ENCODE measurements at places on chromosomes 1 and 21. TPM values are rescaled to one million over a fixed set of nuclear protein-coding genes. Genes with fewer than 3 reads are reported as not detected.

GBP6 gene
- not detected for total RNA-seq

CCT8 gene
- 223 TPM for total RNA-seq

DAB1 gene
- 4.8 TPM for total RNA-seq

SPATA46 gene
- not detected for total RNA-seq

PRR9 gene
- not detected for total RNA-seq

WARS2 gene
- 14.5 TPM for total RNA-seq

CCDC185 gene
- total RNA-seq, result not detected

CRNN gene
- total RNA-seq, result not detected

DIO1 gene
- total RNA-seq, result 1.1 TPM

TPM3 gene
- 298 TPM for total RNA-seq

- no peaks in the 10 kb centered on the region for H3K4me1 ChIP-seq
- no peaks in the 10 kb centered on the region for H3K36me3 ChIP-seq
- no peak overlapping the region for H3K4me3 ChIP-seq
Measured at GRCh38 chr1:18239671-18240070, 132.1 kb downstream of the IGSF21 start.

DNA sequence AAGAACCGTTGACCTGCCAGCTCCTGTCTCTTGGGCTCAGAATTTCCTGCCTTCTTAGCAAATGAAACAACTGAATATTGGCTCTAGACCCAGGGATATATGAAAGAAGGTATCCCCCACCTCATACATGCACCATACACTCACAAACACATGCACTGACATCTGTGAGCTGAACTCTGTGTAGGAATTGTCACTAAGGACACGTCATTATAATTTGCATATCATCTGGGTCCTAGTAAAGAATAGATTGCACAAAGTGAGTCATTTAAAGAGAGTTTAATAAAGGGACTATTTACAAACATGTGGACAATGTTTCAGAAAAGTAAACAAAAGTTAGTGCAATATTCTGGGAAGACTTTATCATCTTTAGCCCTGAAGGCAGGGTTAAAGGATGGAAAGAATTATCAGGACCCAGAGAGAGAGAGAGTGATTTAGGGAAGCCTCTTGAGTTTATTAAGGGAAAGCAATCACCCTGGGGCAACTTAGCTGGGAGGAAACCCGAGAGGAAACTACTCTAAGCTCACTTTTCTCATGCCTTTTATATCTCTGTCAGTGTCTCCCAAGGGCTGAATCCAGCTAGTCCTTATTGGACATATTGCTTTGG, 74.1 kb upstream of the PLA2G4A start:
- H3K36me3 ChIP-seq, result no peaks in the 10 kb centered on the region
- DNase-seq, result no peak
- H3K27me3 ChIP-seq, result no peaks in the 10 kb centered on the region
- no peaks in the 10 kb centered on the region for H3K4me1 ChIP-seq
- no peak overlapping the region for H3K27ac ChIP-seq

GRCh38 chr1:43405219-43405875, 15.6 kb downstream of the SZT2 start:
- peaks cover 23% of the 10 kb centered on the region for H3K36me3 ChIP-seq
- H3K4me1 ChIP-seq, result peaks cover 3% of the 10 kb centered on the region
- no peak for DNase-seq
- no peak overlapping the region for H3K4me3 ChIP-seq
- no peak overlapping the region for H3K27ac ChIP-seq

GRCh38 chr1:3172431-3173380, 103.7 kb downstream of the PRDM16 start:
- H3K27ac ChIP-seq, result peak overlapping the region; percentile 82
- DNase-seq, result no peak
- peaks cover 6% of the 10 kb centered on the region for H3K36me3 ChIP-seq
- peaks cover 35% of the 10 kb centered on the region for H3K4me1 ChIP-seq
- peaks cover 3% of the 10 kb centered on the region for H3K27me3 ChIP-seq

- DNase-seq, result no peak
- H3K4me3 ChIP-seq, result no peak overlapping the region
- no peaks in the 10 kb centered on the region for H3K36me3 ChIP-seq
- H3K27me3 ChIP-seq, result peaks cover 15% of the 10 kb centered on the region
- no peaks in the 10 kb centered on the region for H3K4me1 ChIP-seq
- H3K27ac ChIP-seq, result no peak overlapping the region
Measured at GRCh38 chr1:61215119-61215518, 132.8 kb downstream of the NFIA start.

DNA sequence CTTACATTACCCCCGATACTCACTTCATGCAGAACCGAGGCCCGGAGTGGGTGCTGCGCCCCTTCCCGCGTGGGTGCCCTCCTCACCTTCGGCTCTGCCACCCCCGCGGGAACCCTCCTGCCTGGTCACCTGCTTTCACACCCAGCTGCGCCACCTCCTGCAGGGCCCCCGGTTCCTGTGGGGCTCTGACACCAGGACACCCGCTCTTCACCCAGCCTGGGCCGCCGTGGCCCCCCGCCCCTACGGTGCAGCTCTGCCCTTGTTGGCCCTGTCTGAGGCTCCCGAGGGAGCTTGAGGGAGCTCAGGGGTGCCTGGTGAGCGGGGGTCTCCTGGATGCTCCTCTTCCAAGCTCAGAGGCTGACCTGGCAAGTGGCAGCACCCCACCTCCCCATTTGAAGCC, 19.0 kb downstream of the RRP1 start:
- no peaks in the 10 kb centered on the region for H3K4me1 ChIP-seq
- H3K36me3 ChIP-seq, result peaks cover 2% of the 10 kb centered on the region
- H3K27ac ChIP-seq, result no peak overlapping the region
- no peak for DNase-seq
- H3K4me3 ChIP-seq, result no peak overlapping the region

GRCh38 chr1:115228191-115228590, 109.9 kb downstream of the NGF start:
- H3K27ac ChIP-seq, result no peak overlapping the region
- H3K4me3 ChIP-seq, result no peak overlapping the region
- H3K27me3 ChIP-seq, result peaks cover 5% of the 10 kb centered on the region

DNA sequence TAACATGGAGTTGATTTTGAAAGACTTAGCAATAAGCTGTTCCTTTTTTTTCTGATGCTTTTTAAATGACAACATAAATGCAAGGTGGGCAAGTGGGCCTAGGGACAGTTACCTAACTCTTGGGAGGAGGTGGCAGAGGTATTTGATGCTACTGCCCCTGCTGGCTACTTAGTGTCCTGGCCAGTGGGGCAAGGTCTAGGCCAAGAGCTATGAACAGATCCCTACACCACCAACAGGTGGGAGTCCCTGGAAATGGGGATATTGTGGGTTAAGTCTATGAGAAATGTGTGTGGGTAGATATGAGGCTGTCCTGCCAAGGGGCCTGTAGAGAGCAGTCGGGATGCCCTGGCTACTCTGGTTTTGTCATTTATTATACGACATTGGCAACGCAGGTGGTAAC, 31.3 kb upstream of the B3GALT5 start:
- H3K27me3 ChIP-seq, result peaks cover 3% of the 10 kb centered on the region
- no peak overlapping the region for H3K4me3 ChIP-seq
- peaks cover 4% of the 10 kb centered on the region for H3K4me1 ChIP-seq
- DNase-seq, result no peak
- no peaks in the 10 kb centered on the region for H3K36me3 ChIP-seq

- H3K4me1 ChIP-seq, result peaks cover 4% of the 10 kb centered on the region
- no peaks in the 10 kb centered on the region for H3K27me3 ChIP-seq
- no peak for DNase-seq
- H3K4me3 ChIP-seq, result no peak overlapping the region
- H3K27ac ChIP-seq, result peak overlapping the region; percentile 86
- H3K36me3 ChIP-seq, result peaks cover 24% of the 10 kb centered on the region
Measured at GRCh38 chr1:15937146-15937545, 38.8 kb downstream of the ZBTB17 start.

DNA sequence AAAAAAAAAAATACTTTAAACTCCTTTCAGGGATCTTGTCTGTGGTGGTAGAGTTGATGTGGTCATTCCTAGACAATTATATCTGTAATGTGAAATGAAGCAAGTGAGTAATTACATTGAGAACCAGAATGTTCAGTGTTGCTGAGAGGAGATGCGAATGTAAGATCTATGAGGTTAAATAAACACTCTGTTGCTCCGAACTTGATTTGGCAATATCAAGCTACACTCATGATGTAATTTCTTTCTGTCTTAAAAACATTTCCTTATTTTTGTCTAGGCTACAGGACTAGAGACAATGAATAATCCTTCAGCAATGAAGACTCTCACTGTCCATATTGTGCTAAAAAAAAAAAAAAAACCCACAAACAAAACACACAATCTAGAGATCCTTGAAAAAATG, 63.1 kb upstream of the IGSF5 start:
- no peaks in the 10 kb centered on the region for H3K27me3 ChIP-seq
- H3K36me3 ChIP-seq, result peaks cover 2% of the 10 kb centered on the region
- no peak overlapping the region for H3K4me3 ChIP-seq
- H3K4me1 ChIP-seq, result peaks cover 1% of the 10 kb centered on the region
- H3K27ac ChIP-seq, result no peak overlapping the region
- DNase-seq, result no peak

- peaks cover 3% of the 10 kb centered on the region for H3K4me1 ChIP-seq
- H3K27ac ChIP-seq, result no peak overlapping the region
- no peak for DNase-seq
- H3K36me3 ChIP-seq, result no peaks in the 10 kb centered on the region
- H3K4me3 ChIP-seq, result no peak overlapping the region
- peaks cover 12% of the 10 kb centered on the region for H3K27me3 ChIP-seq
Measured at GRCh38 chr1:168437821-168438220, 106.0 kb downstream of the XCL2 start.

DNA sequence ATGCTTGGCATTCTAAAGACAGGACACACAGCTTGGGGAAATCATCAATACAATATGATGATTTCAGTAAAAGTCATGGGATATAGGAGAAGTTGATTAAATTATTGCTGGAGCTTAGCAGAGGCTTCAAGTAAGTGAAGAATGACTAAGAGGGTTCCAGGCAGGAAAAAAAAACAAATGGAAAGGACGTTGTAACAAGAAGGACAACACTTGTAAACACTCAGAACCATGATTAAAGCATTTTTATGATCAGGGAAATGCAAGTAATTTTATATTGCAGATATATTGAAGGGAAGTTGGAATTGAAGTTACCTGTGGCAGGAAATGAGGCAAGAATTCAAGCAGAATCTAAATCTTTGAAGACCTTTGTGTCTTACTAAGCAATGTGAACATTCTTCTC, 602.7 kb upstream of the NEGR1 start:
- no peaks in the 10 kb centered on the region for H3K36me3 ChIP-seq
- no peak for DNase-seq
- H3K27me3 ChIP-seq, result no peaks in the 10 kb centered on the region
- no peak overlapping the region for H3K4me3 ChIP-seq
- peaks cover 11% of the 10 kb centered on the region for H3K4me1 ChIP-seq

DNA sequence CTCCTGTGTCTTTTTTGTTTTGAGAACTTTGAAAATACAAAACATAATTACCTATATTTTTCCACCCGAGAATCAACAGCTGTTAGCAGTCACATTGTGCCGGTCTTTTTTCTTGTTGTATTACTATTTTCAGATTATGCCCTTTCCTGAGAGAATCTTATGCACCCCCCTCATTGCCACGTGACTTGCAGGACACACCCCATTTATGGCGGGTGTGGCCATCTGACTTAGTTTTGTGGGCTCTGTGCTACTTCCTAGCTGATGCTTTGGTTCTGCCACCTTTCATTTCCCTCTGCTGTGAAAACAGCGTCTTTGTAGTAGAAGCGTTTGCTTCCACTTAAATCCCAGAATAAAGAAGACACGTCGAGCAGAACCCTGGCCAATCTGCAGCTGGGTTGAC, 82.8 kb upstream of the SOX13 start:
- H3K36me3 ChIP-seq, result no peaks in the 10 kb centered on the region
- peaks cover 5% of the 10 kb centered on the region for H3K4me1 ChIP-seq
- no peak overlapping the region for H3K4me3 ChIP-seq
- DNase-seq, result no peak

GRCh38 chr1:82858031-82858430, 1057.3 kb downstream of the ADGRL2 start:
- H3K4me3 ChIP-seq, result no peak overlapping the region
- no peaks in the 10 kb centered on the region for H3K27me3 ChIP-seq
- DNase-seq, result no peak
- peaks cover 27% of the 10 kb centered on the region for H3K4me1 ChIP-seq
- no peak overlapping the region for H3K27ac ChIP-seq

DNA sequence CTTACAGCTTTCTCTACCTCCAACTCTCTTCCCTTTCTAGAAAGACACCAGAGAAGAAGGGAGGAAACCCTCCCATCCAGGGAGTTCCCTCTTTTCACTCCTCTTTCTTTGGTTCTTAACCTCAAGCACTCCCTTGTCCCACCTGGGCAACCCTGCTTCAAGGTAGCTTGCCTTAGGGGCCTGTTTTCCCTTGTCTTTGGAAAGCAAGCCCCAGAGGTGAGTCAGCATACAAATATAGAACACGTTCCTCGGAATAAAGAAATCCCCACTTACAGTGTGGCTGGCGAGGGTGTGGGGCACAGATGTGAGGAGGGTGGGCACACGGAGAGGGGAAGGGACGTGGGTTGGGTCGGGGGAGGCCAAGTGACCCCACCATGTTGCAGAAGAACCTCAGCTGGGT, 26.1 kb upstream of the KCNE2 start:
- H3K27me3 ChIP-seq, result peaks cover 2% of the 10 kb centered on the region
- no peaks in the 10 kb centered on the region for H3K36me3 ChIP-seq
- no peak overlapping the region for H3K27ac ChIP-seq
- peaks cover 2% of the 10 kb centered on the region for H3K4me1 ChIP-seq

DNA sequence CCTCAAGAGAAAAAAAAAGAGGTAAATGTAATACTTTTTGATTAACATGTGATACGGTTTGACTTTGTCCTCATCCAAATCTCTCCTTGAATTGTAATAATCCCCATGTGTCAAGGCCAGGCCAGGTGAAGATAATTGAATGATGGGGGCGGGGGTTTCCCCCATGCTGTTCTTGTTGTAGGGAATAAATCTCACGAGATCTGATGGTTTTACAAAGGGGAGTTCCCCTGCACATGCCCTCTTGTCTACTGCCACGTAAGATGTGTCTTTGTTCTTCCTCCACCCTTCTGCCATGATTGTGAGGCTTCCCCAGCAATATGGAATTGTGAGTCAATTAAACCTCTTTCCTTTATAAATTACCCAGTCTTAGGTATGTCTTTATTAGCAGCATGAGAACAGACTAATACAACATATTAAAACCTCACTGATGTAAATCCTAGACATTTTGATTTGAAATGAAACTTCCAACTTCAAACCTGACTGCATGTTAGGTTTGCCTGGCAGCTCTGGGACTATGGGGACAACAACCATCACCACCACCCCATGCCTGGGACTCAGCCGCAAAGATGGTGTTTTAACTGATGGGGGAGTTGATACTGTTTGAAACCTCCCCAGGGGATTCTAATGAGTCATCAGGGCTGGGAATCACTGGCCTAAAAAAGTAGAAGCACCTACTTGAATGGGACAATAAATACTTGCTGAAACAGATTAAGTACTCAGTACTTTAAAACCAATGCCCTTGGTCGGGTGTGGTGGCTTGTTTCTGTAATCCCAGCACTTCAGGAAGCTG, 32.8 kb upstream of the BACH1 start:
- H3K36me3 ChIP-seq, result no peaks in the 10 kb centered on the region
- no peak overlapping the region for H3K27ac ChIP-seq
- H3K4me1 ChIP-seq, result no peaks in the 10 kb centered on the region
- peaks cover 3% of the 10 kb centered on the region for H3K27me3 ChIP-seq
- DNase-seq, result no peak
